ENCODE measurements at places on chromosomes 7 and 10. TPM values are rescaled to one million over a fixed set of nuclear protein-coding genes. Genes with fewer than 3 reads are reported as not detected.

- DNase-seq: no peak
These were observed 5.7 kb downstream of the RARRES2 start for GRCh38 chr7:150335774-150336112.

- DNase-seq: no peak
These were observed 82.7 kb downstream of the FAM204A start for GRCh38 chr10:118259288-118259906.

DNA sequence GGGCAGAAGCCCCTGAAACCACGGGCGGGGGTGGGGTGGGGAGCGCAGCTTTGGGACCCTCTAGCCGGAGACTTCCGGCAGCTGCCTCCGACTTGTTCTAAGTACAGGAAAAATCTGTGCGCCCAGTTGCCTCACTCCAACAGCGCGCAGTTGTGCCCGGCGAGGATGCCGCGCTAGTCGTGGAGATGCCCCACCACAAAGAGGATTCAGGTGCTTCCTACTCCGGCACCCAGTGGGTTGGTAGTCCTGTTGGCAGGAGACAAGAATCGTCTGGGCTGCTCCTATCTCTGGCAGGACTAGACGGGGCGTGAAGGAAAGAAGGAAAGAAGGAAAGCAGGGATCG, 465 bp upstream of the NPY start:
- no peak for DNase-seq

- DNase-seq: no peak
These were observed 248.1 kb upstream of the HPS1 start for GRCh38 chr10:98694883-98695282.

AS3MT gene
- total RNA-seq: 1.4 TPM

DNA sequence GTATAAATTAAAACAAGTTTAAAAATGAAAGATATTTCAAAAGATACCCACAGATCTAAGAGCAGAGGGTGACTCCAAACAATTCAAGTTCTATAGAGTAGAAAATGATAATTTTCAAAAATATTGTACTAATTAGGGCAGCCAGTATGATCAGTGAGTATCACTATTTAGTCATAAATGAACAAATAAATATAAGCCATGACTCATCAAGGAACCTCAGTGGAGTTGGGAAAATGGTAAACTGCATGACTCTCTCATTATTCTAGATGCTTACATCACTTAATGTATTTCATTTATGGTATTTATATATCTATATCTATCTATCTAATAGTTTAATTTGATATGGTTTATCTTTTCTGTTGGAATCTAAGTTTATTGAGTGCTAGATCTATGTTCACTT, 94.3 kb downstream of the THSD7A start:
- DNase-seq: no peak

DNA sequence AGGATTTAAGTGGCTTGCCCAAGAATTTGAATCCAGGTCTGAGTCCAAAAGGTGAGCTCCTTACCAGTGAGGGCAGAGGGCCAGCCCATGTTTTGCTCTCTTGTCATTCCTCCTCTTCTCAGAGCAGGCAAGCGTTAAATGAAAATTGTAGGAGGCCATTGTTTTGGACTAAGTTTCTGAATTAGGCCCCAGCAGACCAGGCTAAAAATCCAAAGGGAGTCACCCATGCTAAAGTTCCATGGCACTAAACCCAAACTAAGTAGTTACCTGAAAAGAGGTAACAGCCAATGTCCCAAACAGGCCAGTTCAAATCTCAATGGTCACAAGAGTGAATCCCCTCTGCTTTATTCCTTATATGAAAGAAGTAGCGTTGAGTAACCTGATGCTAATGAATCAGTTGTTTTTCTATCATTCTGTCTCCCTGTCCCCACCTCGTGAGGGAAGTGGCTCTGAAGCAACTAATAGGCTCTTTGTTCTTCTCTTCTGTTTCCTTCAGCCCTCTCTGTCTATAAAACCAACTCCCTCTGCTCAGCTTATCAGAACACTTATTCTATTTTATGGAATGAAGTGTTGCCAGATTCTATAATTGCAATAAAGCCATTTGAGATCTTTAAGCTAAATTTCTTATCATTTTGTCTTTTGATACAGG, 17.5 kb upstream of the CDH23 start:
- DNase-seq: no peak

RSPH10B gene
- total RNA-seq: 0.07 TPM

DNA sequence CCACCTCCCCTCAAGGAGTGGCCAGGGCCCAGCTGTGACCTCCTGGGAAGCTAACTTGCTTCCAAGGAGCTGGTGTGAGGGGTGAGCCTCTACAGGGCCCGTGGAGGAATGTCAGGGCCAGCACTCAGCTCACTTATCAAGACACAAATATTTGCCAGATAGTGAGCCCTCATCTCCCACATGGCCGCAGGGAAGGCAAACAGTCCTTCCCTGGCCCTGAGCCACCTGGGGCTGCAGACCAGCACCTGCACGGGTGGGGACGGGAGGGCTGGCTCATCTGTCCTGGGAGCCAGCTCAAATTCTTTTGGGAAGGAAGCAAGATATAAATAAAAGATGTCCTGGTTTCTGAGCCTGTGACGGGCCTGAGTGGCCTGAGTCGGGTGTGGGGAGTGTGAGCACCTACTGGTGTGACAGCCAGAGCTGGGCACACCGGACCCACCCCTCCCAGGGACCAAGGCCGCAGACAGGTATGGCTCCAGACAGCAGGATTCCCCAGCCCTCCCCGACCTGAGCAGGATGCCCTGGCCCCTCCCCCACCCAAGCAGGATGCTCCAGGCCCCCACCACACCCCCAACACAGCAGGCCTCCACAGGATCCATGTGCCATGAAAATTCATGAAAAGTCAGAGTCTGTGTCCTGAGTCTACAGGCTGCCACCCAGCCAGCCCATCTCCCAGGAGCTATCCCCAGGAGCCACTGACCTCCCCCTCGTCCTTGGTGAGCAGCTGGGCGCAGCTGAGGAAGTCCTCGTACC, 148.0 kb downstream of the MAPK8 start:
- DNase-seq: no peak

DNA sequence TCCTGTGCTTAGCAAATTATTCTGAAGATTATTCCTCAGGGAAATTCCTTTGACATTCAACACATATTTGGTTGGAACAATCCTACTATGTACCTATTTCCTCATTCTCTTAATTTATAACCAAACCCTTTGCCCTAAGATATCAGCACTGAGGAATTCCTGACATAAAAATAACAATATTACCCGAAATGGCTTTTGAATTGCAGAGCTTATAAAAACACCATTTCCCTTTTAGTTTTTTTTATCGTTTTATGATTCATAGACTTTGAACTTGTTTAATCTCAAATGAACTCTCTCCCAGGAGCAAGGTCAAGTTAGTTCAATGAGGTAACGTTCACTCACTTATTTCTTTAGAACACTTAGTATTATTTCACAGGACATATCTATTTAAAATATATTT, 7.7 kb upstream of the ABCB1 start:
- DNase-seq: no peak
